RPMI7951 (cell line): ENCODE measurements at places on chromosomes 12 and 14. TPM values are rescaled to one million over a fixed set of nuclear protein-coding genes. Genes with fewer than 3 reads are reported as not detected.

PPP1R1A gene
- total RNA-seq = not detected in 2 replicates

NEUROD4 gene
- total RNA-seq = not detected in 2 replicates

CPNE6 gene
- not detected in 2 replicates for total RNA-seq

MIS18BP1 gene
- 42.4 and 51.2 TPM in 2 replicates for total RNA-seq

HNRNPC gene
- total RNA-seq = 559 and 723 TPM in 2 replicates

GRCh38 chr14:83594874-83595273 lies 1935.1 kb upstream of the FLRT2 start:
- no peak for DNase-seq

DNA sequence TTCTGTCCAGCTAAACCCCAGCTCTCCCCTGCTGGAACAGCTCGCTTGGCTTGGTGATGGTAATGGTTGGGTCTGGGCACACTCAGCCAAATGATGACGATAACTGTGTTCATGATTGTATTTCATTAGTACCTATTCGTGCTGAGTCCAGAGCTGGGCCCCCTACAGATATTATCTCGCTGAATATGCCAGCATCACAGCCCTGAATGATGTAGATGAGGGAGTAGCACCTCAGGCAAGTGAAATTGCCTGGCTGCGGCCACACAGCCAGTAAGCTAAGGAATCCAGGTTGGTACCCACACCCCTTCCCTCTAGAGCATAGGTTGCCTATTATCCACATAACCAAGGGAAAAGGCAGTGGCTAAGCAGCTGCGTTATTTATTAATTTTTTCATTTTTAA lies 163.5 kb downstream of the KTN1 start:
- DNase-seq = no peak

GRCh38 chr12:2845280-2845679 lies 10.4 kb upstream of the NRIP2 start:
- peak; percentile 35 for DNase-seq

DNA sequence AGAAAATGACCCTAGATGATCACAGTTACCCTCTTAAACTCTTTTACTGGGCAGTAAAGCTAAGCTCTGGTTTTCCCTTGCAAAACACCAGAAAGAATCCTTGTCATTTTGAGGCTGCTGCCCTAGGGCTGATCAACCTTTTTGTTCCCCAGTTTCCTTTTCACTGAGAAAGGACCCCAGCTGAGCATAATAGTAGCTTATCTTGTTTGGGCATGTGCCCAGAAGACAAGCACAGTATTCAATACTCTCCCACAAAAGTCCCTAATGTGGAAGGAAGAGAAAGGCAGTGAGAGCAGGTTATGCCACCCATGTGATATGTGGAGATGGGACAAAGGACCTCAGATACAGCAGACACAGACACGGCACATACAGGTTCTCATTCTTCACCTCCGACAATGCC lies 332.6 kb upstream of the TMPO start:
- no peak for DNase-seq

DNA sequence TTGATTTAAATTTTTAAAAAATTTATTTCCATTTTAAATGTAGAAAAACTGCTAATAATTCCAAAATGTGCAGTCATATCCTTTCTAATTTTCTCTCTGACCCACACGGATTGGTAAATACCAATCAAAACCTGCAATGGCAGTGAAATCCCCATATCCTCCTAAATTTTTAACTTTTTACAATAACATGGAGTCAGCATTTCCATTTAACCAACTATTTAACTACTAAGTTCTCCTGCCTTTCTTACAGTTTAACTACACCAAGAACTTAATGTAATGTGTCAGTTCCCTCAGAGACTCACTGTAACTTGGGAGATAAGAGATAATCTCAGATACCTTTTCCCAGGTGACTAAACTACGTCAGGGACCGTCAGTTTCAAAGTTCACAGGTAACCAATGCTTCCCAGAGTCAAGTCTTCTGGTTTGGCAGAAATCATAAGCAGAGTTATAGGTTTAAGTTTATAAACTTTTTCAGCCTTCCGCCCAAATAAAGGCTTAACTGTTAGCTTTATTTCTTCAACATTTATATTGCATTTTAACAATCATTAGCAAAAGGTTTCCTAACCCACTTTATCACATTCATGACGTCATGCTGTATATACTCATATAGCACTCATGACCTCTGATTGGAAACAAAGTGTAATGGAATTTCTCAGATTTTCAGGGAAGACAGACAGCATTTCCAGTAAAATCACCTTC lies 7.6 kb downstream of the KRAS start:
- no peak for DNase-seq

DNA sequence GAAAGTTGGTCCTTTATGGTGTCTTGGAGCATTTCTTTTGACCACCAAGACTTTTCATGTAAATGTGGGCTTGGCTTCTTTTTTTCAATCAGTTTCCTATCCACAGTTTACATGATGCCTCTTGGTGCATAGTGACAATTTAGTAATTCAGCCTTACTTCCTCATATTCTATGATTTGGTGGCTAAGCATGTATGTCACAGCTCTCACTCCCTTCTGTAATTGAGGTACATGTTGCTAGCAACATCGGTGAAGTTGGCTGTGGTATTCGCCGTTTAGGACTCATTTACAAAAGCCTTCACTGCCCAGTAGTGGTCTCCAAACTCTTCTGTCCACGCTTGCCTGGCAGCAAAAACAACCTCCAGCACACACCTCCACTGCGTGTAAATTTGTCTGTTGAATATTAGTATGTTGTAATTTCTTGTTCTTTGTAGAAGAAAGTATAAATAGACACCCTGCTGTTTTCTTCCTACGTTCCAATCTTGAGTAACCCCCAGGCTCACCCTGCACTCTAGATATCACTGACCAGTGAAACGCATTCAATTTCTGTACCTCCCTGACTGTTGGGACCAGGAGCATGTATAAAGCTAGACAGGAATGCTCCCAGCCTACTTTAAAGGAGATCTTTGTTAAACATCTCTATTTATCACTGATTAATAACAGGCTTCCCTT lies 90.4 kb downstream of the PPP2R5C start:
- no peak for DNase-seq

DNA sequence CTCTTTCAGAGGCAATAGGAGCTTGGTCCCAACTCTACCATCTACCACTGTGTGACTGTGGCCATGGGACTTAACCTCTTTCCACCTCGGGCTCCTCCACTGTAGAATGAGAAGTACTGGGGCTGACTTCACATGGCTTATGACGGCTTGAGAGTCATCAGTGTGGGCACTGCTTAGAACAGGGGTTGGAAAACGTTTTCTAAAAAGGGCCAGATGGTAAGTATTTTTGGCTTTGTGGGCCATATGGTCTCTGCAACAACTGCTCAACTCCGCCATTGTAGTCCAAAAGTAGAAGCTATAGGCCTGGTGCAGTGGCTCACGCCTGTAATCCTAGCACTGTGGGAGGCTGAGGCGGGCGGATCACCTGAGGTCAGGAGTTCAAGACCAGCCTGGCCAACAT lies 69.2 kb upstream of the LTA4H start:
- no peak for DNase-seq

DNA sequence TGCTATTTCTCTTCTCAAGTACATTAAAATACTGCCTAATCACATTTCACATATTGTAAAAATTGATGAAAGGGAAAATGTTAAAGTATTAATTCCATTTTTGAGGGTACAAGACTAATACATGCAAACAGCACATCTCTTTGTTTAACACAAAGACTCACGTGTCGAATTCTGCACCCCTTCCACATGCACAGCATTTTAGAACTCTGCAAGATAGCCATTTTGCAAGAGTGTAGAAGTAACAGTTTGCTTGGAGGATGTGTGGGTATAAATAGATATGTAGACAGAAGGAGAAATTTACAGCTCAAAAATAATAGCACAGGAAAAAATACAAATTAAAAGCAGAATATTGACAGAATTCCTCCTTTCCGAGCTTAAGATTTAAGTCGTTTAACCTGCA lies 2.5 kb downstream of the GRIN2B start:
- DNase-seq = no peak

- DNase-seq = peak; percentile 74
These were observed 18.5 kb downstream of the BDKRB1 start for GRCh38 chr14:96274543-96274942.

- DNase-seq = peak; percentile 64
These were observed 204.6 kb upstream of the PLXNC1 start for GRCh38 chr12:93943780-93944179.

DNA sequence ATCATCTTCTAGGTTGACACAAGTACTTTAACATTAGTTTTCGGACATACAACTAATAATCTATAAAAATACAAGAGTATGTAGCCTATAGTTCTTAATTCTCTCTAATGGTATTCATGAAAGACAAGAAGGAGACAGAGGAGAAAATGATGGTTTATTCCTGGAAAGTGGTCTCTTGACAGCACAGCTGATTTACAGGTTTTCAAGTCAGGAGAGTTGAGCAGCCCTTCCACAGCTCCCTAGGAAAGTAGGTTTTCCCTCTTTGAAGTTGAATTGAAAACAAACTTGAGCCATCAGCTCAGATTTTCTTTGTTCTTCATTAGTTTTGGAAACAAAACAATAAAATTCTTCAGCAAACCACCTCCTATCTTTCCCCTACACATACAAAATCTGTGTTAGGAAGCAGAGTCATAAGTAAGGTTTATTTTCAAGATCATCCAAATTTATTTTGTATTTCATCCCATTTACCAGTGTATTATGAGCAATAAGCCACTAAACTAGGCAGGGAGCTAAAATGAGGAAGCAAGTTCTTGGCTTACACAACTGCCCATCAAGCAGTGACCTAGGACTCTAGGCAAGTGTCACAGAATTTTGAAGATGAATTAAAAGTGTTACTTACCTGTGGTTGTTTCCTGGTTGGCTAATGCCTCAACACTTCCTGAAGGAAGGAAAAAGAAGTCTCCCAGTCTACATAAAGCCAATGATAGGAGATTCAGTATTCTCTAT lies 357.0 kb downstream of the BCAT1 start:
- DNase-seq = no peak

DNA sequence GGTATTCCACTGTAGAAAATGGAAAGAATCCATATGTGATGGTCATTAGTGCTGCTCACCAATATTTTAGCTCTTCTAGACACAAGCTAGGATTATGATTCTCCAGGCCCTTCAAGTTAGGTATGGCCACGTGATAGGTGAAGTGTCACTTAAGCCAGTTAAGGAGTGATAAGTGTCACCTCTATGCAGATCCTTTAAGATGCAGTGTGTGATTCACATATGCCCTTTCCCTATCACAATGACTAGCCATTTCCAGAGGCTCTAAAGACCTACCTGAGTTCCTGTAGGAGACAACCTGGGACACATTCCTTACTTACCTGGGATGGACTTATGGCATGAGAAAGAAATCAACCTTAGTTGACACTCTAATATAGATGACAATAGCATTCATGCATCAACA lies 343.2 kb downstream of the NELL2 start:
- no peak for DNase-seq

- no peak for DNase-seq
These were observed 77.6 kb upstream of the FUT8 start for GRCh38 chr14:65334765-65335410.

GRCh38 chr12:122878780-122879612 lies 16.9 kb downstream of the VPS37B start:
- DNase-seq = no peak
